ENCODE measurements at places on chromosomes 3 and 15.

- no peak for DNase-seq
Observed at GRCh38 chr3:71885006-71885405, 100.1 kb upstream of the PROK2 start.

DNA sequence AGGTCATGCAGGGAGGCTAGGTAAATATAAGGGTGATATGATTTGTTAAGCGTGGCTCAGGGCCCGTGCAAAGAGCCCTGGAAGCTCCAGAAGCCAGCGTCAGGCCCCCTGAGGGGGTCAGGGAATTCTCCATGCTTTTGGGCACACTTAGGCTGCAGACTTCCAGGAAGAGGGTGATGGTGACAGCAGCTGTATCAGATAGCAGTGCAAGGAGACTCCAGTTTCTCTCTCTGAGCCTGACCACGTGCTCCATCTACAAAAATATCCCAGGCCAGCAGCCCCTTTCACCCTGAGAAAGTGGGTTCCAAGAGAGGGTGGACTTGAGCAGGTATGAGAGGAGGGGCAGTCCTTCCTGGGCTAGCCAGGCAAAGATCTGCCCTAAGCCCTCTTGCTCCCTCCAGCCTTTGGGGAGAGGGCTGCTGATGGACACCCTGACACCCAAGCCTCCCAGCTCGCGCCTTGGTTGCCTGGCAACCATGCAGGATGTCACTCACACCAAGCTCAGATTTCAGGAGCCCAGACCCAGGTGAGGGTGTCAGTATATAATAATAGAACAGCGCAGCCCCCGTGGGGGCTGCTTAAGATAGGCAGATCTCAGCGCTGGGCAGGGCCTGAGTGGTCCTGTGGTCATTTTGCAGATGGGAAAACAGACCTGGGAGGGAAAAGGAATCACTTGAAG lies 35.8 kb downstream of the ATP2B2 start:
- DNase-seq: no peak

- no peak for DNase-seq
Observed at GRCh38 chr15:66772604-66773128, 70.6 kb downstream of the SMAD6 start.

- peak; percentile 36 for DNase-seq
Observed at GRCh38 chr3:31936420-31937060, 44.5 kb downstream of the OSBPL10 start.

GRCh38 chr15:33908406-33908805 lies 59.9 kb upstream of the CHRM5 start:
- DNase-seq: peak; percentile 30

DNA sequence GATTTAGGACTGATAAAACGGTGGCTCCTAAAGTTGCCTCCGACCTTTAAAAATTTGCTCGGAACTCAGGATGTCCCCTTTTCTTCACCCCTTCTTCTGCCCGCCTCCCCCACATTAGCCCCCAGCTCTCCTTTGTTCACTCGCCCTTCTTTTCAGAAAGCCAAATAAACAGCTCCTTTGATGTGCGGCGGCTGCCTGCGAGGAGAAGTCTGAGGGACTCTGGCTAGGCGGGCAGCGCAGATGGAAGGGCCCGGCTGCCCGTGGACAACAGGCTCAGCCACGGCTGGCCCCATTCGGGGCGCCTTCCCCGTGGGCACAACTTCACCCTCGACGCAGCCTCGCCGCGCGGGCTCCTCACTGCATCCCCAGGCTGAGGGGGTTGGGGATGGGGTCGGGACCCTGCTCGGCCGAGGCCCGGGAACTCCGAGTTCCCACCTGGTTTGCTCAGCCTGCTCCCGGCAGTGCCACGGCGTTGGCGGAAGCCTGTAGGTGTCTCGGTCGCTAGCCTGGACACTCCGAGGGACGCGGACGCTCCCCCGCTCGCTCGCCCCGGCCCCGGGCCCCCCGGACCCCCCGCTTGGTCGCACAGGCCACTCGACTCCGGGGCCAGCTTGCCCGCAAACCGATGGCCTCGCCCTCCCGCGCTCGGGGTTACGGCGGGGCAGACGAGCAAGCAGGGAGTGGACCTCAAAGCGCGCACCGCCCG lies 897 bp upstream of the TLE3 start:
- DNase-seq: no peak

DNA sequence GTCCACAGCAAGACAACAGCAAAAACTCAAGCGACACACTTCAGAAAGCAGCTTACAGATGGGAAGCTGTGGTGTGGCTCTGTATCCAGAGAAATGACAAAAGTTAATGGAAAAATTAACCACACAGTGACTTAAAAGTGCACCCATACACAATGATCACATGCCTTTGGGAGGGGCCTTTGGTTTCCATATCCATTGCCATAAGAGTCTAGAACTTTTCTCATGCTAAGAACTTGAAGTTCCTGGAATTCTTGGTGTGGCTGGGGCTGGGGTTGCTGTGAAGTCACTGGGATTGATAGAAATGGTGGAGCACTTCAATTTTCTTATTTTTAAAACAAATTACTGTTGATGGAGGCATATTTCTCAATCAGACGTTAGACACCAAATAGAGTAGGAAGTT lies 108.6 kb upstream of the FEZF2 start:
- DNase-seq: no peak

- no peak for DNase-seq
Observed at GRCh38 chr15:63942486-63943365, 103.6 kb downstream of the DAPK2 start.

DNA sequence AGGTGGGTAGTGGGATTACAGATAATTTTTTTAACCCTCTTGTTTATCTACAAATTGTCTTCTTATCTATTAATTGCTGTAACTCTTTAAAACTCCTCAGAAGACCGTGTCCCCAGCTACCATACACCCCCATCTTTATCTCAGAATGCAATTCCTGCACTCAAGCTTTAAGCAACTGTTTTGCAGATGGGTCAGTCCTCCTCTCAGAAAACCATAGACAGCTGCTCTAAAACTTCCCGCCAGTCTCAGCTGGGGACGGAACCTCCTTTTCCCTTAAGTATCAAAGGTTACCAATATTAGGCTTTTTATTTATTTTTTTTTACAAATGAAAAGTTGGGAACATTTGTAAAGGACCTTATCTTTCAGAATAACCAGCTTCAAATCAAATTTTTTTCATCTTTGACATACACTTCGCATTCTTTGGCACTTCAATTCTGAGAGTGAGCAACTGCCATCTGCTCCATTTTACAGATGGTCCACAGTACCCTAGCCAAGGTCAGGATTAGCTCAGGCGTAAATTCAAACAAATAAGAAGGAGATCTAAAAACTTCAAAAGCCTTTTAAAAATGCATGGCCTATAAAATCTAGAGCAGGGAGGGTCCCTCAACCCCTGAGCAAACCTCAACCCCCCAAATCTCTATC lies 1.3 kb downstream of the GATM start:
- DNase-seq: no peak

DNA sequence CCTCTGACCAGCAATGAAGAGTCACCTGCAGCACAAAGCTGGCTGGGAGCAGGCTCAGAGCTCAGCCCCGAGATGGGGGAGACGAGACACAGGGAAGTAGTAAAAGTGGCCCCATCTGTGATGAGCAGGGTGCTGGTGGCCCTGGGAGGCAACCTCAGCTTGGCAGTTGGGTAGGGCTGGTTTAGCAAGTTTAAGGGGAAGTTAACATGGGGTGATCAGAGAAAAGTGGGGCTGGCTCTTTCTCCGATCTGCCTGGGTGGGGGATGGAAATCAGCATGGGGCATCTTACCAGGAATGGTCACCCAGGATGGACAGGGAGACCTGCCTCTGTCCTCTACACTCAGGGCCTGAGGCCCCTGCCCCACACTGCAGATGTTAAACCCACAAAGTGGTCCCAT lies 29.9 kb upstream of the SFMBT1 start:
- DNase-seq: no peak

- DNase-seq: no peak
Observed at GRCh38 chr3:73563896-73564582, 60.7 kb downstream of the PDZRN3 start.

- DNase-seq: no peak
Observed at GRCh38 chr3:149706905-149707304, 45.4 kb downstream of the COMMD2 start.

GRCh38 chr3:53892286-53892637 lies 603 bp upstream of the SELENOK start:
- DNase-seq: no peak

DNA sequence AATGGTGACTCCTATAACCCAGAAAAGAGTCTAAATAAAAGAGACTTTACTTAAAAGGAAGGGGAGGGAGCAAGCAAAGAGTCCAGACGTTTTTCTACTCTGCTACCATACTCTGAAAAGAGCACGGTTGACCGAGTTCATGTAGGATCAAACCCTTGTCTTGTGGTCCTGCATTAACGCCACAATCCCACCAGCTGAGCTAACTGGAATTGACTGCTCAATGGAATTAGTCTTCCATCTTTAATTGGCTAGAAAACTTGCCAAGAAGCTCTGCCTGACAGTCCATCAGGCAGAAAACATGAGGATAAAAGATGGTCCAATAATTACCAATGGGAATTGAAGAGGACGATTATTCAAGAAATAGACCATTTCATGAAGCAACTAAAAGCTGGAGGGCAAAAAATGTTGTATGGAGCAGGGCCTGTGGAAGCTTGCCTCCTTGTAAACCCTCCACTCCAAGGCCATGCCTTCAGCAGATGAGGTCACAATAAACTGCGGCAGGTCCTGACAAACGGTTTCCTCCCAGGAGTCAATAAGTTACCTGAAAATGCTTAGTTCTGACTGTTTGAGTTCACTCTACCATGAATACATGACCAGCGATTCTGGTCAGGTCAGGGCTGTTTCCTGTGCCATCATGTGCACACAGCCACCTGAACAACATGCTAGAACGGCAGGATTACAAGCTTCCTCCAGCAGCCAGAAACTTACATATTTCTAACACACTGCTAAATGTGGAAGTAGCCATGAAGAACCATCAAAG lies 35.6 kb upstream of the ARHGEF3 start:
- DNase-seq: no peak

DNA sequence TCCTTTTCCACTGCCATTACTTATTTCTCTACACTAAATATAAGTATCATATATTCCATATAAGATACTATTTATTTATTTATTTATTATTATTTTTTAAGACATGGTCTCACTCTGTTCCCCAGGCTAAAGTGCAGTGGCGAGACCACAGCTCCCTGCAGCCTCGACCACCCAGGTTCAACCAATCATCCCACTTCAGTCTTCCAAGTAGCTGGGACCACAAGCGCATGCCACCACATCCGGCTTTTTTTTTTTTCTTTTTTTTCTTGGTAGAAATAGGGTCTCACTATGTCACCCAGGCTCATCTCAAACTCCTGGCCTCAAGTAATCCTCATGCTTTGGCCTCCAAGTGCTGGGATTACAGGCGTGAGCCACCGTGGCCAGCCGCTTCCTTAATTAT lies 56.6 kb downstream of the TP53BP1 start:
- DNase-seq: no peak

DNA sequence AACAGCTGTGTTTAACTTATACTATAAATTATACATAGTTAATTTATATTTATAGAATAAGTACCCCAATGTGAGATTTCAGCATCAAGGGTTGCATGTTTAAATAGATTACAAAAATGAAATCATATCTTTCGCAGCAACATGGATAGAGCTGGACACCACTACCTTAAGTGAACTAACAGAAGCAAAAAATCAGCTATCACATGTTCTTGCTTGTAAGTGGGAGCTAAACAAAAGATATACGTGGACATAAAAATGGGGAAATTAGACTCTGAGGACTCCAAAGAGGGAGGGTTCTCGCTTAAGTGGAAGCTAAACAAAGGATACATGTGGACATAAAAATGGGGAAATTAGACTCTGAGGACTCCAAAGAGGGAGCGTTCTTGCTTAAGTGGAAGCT lies 626.5 kb upstream of the DPPA4 start:
- DNase-seq: no peak

DNA sequence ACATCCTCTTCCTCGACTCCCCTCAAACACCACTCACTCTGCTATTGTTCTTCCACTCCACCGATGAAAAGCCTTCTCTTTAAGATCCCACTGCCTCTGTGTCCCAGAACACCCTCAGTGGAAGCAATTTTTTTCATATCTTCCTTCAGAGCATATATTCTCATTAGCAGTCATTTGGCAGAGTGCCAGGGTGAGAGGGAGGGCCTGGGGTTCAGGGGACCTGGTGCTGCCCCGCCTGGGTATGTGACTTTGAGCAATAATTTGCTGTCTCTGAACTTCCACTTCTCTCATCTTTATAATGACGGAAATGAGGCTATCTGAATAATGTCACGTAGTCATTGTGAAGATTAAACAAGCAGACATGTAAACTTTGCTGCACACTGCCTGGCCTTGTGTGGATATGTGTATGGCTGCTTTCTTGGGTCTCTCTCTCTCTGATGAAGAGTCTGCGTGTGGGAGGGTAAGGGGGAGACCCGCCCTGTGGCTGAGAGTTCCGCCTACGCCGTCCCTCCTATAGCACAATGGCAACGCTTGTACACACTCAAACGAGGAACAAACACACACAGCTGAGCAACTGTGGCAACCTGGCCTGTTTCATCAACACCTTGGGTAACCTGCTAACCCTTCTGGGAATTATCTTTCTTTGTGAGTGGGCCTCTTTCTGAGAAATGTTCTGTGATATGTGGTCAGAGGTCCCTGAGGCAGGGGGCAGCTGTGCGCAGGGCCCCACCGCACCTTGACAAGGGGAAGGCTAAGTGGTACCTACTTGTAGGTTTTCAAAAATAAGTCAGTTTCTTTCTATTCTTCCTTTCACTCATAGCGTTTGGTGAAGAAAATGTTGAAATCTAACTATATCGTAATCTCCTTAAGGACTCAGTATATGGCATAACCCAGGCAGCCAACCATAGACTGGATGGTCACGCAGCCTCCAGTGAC lies 369.8 kb downstream of the SV2B start:
- DNase-seq: no peak

DNA sequence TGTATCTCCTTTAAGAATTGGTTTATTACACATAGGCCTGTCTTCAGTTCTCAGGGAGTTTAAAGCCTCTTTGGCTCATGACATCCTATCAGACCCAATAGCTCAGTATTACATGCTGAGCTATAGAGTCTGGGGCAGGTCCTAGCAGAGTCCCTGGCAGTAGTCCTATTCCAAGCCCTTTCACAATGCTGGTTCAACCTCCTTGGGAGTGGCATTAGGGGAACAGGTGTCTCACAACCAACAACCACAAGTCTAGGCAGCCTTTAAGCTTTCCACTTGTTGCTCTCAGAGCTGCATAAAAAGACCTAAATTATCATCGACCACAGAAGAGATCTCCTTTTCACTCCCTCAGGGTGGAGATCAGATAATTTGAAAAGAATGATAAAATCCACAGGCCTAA lies 22.8 kb upstream of the C2CD4B start:
- no peak for DNase-seq

- no peak for DNase-seq
Observed at GRCh38 chr15:93658026-93658816, 569.2 kb upstream of the RGMA start.
